ENCODE measurements at places on chromosomes 12 and 14.

GRCh38 chr12:67964456-67964855 lies 24.8 kb upstream of the IFNG-AS1 start:
- no peak for DNase-seq

DNA sequence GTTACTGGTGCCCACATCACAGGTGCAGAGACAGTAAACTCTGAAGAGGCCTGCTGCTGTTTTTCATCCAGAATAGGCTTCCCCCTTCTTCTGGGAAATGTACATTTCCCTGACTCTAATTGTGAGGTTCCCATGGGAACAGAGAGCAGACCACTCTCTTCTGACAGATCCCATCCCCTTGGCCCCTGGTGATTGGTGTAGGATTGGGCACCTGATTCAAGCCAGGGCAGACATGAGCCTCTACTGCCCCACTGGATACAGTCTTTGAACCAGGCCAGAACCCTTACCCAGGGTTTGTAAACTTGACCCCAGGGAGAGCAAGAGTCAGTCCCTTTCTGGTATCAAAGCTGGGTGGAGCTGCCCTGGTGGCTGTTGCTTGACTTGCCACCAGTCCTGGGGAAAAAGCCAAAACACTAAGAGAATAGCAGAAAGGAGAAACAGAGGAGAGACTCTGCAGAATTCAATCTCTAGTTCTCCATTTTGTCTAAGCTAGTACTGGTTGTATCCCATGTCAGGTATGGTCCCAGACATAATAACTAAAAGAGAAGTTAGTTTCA lies 14.8 kb upstream of the NFYB start:
- DNase-seq, result no peak

DNA sequence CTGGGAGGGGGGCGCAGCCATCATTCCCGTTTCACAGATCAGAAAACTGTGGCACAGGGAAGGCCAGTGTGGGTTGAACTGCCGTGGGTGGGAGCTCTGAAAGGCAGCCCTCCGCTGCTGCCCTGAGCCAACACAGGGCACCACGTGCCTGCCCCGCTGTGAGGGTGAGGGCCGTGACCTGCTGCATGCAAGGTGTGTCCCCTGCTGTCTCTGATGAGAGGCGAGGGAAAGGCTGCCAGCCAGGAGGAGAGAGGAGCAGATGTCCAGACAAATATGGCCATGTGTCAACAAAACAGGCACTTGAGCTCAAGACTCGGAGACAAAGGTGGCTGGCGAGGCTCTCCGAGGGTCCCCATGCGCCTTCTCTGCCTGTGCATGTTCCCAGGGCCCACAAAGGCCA lies 108.8 kb downstream of the RBM19 start:
- no peak for DNase-seq

GRCh38 chr14:73785336-73785833 lies 66.2 kb upstream of the PTGR2 start:
- peak; percentile 53 for DNase-seq

- no peak for DNase-seq
Observed at GRCh38 chr14:29953501-29953900, 25.9 kb upstream of the PRKD1 start.

DNA sequence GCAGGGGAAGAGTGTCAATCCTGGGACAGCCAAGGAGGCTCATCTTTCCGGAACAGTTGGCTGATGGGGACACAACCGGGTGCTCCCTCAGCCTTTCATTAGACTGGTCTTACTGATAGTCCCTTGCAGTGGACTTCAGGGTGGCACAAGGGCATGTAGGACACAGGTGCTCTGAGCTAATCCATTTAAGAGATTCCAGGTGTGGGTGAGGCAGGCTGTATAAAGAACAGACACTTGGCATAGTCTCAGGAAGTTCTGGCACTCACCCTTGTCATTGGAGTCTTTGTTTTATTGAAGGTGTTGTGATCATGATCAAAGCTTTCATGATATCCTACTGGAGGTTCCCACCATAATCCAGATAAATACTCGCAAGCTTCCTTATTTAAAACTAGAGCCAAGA lies 341.6 kb downstream of the EMP1 start:
- no peak for DNase-seq

- DNase-seq, result no peak
Observed at GRCh38 chr12:79665212-79665887, 25.4 kb downstream of the PAWR start.

DNA sequence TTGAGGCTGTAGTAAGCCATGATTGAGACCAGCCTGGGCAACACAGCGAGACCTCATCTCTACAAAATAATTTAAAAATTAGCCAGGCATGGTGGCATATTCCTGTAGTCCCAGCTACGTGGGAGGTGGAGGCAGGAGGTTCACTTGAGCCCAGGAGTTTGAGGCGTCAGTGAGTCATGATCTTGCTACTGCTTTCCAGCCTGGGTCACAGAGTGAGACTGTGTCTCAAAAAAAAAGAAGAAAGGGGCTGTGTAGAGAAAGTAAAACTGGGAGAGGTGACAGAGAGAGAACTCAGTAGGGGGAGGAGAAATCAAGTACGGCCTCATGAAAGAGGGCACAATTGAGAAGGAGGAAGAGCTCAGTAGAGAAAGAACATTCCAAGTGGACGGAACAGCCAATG lies 12.4 kb downstream of the TECPR2 start:
- DNase-seq, result no peak

GRCh38 chr14:102182190-102182589 lies 42.5 kb downstream of the WDR20 start:
- DNase-seq, result peak; percentile 16

DNA sequence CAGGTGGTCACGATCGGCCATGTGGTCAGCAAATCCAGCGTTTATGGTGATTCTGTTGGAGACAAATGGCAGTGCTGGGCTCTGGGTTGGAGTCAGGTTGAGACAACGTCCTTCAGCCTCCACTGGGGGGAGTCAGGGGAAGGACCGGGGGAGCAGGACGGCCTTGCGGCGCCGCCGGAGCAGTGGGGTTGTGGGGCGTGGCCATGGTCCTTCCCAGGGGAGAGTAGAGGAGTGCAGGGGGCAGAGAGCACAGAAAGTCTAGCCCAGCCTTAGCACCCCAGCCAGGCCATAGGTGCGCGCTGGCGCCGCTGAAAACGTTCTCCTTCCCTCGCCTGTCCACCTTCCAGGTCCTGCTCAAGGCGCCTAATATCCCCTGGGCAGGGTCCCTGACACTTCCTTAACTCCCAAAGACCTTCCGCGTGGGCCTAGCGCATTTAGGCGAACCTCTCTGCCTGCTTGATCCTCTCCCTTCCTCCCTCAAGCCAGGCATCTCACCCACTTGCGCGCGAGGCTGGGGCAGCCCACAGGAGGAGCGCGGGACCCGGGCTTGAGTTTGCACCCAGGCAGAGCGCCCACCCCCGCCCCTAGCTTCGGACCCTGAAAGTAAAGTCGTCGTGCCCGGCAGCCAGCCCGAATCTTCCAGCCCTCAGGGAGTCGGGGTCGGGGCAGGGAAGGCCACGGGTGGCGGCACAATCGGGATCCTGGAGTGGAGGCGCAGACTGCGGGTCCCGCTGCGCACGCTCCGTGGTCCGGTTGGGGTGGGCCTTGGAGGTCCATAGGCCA lies 3.1 kb upstream of the KIF26A start:
- no peak for DNase-seq

GRCh38 chr12:124651516-124652273 lies 84.3 kb upstream of the NCOR2 start:
- no peak for DNase-seq

DNA sequence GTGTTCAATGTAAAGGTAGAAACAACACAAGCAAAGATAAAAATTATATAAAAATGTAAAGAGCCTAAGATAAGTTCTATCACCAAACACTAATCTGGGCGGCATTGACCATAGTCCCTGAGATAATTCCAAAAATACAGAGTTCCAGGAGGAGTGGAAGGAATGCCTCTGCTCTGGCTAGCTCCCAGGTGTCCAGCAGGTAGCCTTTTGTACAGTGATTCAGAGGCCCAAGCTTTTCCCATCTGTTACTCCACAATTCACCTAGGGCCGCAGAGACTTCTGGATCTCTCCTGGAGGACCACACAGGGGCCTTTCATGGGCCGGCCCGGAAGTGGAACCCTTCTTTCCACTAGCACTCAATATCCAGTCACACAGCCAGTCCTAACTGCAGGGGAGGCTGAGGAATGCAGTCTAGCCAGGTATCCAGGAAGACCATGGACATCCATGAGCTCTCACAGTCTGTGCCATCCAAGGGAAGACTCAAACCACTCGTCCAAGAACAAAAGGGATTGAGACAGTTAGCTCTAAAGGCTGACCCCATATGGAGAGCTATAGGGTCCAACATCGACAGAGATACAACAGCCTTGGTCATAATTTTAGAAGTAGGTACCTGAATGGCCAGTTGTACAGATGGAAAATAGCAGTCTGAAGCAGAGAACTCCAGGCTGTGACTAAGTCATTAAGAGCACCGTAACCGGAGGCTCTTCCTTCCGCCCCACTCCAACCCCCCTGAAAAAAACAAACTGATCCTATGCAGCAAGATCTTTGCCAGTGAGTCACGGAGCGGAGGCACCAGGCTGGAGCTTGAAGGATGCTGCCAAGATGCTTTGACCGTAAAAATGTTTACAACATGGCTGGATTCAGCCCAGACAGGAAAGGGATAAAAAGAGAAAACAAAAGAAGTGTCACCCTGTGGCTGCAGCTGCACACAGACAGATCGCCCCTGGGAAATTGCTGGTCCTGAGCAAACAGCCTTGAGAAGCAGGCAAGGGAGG lies 204.8 kb downstream of the NUAK1 start:
- DNase-seq, result peak; percentile 94

DNA sequence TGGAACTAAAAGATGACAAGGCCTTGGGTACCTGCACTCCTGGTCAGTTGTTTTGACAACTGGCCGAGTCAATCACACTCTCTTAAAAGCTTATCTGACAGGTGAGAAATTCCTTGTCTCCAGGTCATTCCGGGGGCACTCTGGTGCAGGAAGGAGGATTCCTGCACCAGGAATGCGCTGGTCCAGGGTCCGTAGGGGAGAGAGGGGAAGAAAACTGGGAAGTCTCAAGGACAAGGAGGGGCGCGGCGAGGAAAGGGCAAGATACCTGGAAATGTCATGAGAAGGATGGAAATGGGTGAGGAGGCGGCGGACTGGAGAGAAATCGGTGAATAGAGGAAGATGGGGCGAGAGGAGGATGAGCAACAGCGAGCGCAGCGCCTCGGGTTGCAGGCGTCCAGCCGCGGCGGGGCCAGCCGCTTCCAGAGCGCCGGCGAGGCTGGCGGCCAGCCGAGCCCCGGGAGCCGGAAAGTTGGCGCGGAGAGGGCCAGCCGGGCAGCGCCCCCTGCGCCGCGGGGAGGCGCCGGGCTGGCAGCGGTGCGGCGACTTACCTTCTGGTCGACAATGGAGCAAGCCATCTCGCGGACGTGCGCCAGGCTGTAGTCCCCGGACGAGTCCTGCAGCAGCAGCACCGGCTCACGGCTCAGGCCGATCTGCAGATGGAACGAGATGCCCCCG lies 809 bp downstream of the PRKD1 start:
- no peak for DNase-seq

DNA sequence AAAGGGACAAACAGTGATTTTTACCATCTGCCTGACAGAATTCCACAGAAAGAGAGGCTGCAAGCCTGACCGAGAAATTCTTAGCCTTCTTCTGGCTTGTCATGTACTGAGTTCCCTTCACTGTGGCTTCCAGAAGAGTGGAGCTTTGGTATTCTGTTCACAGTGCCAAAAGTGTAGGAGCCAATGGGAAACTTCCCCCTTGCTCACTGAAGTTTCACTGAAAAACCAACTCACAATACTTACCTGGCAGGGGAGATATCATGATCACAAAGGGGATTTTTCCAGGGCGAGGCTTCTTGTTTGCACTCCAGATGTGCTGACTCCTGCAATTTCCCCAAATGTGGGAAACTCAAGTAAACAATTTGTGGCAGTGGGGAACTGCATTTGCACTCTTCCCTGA lies 31.7 kb upstream of the MMP19 start:
- no peak for DNase-seq

DNA sequence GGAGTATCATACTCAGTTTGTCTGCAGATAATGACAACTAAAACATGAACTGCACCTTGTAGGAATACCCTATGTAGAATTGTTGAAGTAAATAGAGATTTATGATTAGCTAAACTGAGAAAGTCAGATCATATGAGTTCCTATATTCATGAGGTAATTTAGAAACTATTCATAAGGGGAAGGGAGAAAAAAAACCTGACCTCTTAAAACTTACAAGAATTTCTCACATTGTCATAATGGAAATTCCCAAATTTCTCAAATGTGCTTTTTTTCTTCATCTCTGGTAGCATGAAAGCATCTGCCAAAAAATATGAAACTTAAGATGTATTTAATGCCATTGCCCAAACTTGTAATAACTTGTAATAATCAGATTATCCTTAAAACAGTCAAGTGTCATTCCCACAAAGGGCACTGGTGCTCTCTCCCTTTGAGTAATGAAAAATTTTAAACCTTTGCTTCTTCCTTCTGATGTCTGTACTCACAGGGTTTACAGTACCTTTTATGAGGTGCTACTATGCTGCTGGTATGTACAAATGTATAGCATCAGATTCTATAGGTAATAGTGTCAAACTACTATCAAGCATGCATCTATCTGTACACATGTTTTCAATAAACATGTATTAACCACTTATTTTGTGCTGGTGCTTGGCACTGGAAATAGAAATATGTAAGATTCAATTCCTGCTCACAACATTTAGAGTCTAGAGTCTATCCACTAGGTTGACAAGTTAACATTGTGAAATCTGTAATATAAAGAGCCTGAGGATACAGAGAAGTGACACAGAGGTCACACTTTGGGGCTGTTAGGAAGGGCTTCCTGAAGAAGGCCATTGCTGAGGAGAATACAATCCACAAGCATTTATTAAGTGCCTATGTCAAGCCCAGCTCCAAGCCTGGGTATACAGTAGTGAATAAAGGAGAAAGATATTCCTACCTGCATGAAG lies 17.4 kb upstream of the DRAM1 start:
- no peak for DNase-seq

- DNase-seq, result no peak
Observed at GRCh38 chr14:65222440-65222858, 120.1 kb upstream of the MAX start.

DNA sequence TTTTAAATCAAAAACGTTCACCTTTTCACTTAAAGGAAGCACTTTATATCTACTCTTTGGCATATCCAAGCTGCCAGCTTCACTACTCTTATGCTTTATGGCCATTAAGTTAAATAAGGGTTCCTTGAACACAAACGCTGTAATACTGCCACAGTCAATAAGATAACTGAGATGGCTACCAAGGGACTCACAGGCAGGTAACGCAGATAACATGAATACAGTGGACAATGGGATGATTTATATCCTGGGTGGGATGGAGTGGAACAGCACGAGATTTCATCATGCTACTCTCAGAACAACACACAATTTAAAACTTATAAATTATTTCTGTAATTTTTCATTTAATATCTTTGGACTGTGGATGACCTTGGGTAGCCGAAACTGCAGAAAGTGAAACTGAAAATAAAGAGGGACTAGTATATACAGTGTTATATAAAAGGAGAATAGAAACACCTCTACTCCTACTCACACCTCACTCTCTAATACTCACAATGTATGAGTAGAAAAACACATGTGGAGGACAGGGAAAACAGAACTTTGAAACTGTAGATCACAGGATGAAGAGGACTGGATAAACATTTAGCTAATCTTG lies 367.3 kb downstream of the C12orf50 start:
- no peak for DNase-seq

DNA sequence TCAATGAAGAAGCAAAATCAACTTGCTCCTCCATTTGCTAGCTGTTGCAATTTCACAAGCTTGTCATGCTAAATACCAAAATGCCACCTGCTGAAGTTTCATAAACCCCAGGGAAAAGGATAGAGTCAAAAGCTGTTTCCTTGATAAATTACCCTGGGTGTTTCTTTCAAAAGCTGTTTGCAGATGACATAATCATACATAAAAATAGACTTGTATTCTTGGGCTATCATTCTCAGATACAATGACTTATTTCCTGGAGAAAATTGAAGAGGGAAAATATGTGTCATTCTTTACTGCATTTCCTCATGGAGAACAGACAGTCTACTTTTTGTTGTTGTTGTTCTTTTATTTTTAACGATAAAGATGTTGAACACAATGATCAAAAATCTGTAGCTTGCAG lies 119.2 kb downstream of the GALC start:
- DNase-seq, result no peak

All from HFF-Myc (cell line).